ENCODE measurements at places on chromosomes 2 and 18. TPM values are rescaled to one million over a fixed set of nuclear protein-coding genes. Genes with fewer than 3 reads are reported as not detected.

The CIDEA gene
- polyA plus RNA-seq, result not detected

The CDC42EP3 gene
- 57.0 TPM for polyA plus RNA-seq

The ATP8B1 gene
- 29.0 TPM for polyA plus RNA-seq

The GAL3ST2 gene
- 0.40 TPM for polyA plus RNA-seq

The RGPD4 gene
- polyA plus RNA-seq, result 0.03 TPM

The ASPRV1 gene
- 4.7 TPM for polyA plus RNA-seq

The NT5DC4 gene
- polyA plus RNA-seq, result 0.13 TPM

DNA sequence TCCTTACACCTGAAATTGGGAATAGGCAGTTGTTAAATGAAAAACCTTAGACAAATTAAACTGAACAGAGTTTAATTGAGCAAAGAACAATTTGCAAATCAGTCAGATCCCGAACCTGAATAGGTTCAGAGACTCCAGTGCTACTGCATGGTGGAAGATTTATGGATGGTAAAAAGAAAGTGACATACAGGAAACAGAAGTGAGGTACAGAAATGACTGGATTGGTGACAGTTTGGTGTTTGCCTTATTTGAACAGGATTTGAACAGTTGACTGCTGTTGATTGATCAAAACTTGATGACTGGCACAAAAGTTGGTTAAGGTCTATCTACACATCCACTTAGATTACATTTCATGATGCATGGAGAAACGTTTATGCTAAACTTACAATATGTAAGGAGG, 248.8 kb downstream of the HNMT start:
- DNase-seq, result no peak

- DNase-seq, result no peak
Measured at GRCh38 chr2:46537624-46538295, 58.4 kb downstream of the TMEM247 start.

GRCh38 chr2:42653908-42654445, 85.5 kb downstream of the MTA3 start:
- DNase-seq, result no peak

- DNase-seq, result no peak
Measured at GRCh38 chr2:11807156-11808015, 61.0 kb downstream of the LPIN1 start.

GRCh38 chr2:187547353-187547979, 6.8 kb downstream of the TFPI start:
- DNase-seq, result no peak

Data from left renal pelvis (tissue), 4 donors.